Pons (tissue), 1 donor: ENCODE measurements at places on chromosomes 6 and 20.

DNA sequence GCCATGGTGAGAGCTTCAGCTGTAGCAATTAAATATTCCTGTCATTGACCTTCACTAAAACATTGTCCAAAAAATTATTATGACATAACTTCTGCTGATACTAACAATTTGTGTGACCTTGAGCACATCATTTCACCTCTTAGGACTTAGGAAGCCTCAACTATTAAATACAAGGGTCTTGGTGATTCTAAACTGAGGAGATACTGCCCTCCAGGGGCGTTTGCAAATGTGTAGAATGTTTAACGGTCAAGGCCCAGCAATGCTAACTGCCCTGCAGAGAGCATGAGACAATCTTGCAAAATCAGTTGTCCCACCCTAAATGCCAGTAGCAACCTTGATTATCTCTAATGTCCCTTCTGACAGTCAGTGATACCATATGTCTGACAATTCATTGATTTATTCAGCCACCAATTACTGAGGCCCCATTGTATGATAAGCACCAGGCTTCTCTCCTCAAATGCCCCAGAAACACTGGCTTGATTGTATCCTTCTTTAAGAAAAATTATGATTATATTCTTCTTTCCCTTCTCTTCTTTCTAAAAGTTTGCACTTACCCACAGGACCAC, 284.1 kb upstream of the PLN start:
- DNase-seq, result peak; percentile 80

GRCh38 chr6:104201557-104201956, 658.2 kb downstream of the HACE1 start:
- no peak for DNase-seq

DNA sequence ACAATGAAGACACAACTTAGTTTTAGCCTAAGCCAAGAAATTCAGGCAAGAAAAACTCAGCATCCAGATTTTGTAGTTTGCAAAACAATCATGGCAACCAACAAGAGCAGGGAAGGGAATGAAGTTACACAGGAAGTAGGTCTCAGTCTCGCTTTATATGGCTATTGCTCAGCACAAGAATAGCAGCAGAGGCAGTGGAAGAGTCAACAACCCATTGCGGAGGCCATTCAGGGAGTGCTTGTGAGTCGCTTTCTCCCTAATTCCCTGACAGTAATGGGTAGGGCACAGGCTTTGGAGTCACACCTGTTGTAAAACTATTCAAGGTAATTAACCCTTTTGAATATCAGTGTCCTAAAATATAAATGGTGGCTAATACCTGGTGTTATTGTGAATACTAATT, 238.5 kb downstream of the HDGFL1 start:
- no peak for DNase-seq

- no peak for DNase-seq
Observed at GRCh38 chr20:7933346-7933745, 6.9 kb downstream of the HAO1 start.

DNA sequence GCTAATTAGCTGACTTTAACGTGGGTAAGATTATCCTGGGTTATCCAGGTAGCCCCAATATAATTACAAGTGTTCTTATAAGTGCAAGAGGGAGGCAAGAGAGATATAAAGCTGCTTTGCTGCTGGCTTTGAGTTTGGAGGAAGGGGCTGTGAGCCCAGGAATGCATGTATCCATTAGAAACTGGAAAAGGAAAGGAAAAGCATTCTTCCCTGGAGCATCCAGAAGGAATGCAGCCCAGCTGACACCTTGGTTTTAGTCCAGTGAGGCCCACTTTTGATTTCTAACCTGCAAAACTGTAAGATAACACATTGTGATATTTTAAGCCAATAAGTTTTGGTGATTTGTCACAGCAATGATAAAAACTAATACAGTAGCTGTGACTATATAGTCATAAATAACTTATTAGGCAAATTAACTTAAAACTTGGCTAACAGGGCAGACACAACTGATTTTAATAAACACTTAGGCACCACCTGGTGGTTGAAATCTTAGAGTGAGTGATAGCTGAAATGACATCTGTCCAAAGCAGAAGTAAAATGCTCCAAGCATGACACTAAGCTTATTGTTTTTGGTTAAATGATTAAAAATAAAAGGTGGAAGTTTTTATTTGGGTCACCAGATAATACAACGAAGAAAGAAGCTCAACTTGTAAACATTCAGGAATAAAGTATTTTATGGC, 35.6 kb downstream of the ADGRF4 start:
- DNase-seq, result peak; percentile 3
